ENCODE measurements at places on chromosomes 13 and 19.
A peak's percentile ranks its signal among the peaks of the same experiment; 100 is the strongest.

GRCh38 chr13:39765801-39766463, 110.5 kb downstream of the COG6 start:
- DNase-seq = peak; percentile 61

GRCh38 chr19:15635016-15635805, 5.5 kb upstream of the CYP4F3 start:
- no peak for DNase-seq

DNA sequence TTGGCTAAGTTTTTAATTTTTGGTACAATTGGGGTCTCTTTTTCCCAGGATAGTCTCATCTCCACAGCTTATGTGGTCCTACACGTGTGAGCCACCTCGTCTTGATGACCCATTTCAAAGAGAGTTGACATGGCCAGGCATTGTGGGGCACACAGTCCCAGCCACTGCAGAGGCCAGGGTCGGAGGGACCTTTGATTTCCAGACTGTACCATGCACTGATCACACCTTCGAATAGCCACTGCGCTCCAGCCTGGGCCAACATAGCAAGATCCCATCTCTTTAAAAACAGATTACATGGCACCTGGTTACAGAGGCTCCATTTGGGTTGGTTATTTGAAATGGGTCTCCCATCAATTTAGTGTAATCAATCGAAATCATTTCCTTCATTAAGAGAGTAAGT, 71.6 kb downstream of the DPRX start:
- DNase-seq = no peak

- no peak for DNase-seq
Measured at GRCh38 chr19:27822336-27822735, 1390.6 kb downstream of the UQCRFS1 start.

- no peak for DNase-seq
Measured at GRCh38 chr13:84903391-84903790, 895.8 kb downstream of the SLITRK6 start.

- DNase-seq = no peak
Measured at GRCh38 chr13:81874681-81875661, 1534.0 kb upstream of the SPRY2 start.

DNA sequence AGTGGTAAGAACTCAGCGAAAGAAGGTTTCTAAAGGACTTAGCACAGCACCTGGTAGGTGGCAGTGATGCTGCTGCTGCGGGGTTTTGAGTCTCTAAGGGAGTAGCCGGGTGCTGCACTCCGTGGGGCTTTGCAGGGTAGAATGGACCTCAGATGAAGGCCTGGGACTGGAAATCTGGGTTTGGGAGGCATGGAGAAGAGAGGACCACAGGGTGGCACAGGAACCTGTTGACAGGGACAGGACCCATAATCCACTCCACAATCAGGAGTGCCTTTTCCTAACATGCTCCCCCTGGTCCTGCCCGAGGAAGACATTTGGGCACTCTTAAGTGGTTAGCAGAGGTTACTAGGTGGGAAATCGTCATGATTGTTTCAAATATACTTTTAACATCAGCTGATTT, 29.8 kb downstream of the TDRD12 start:
- no peak for DNase-seq

GRCh38 chr19:6534451-6535093, 3.7 kb downstream of the TNFSF9 start:
- no peak for DNase-seq

- peak; percentile 93 for DNase-seq
Measured at GRCh38 chr13:40440990-40441820, 225.2 kb downstream of the FOXO1 start.

DNA sequence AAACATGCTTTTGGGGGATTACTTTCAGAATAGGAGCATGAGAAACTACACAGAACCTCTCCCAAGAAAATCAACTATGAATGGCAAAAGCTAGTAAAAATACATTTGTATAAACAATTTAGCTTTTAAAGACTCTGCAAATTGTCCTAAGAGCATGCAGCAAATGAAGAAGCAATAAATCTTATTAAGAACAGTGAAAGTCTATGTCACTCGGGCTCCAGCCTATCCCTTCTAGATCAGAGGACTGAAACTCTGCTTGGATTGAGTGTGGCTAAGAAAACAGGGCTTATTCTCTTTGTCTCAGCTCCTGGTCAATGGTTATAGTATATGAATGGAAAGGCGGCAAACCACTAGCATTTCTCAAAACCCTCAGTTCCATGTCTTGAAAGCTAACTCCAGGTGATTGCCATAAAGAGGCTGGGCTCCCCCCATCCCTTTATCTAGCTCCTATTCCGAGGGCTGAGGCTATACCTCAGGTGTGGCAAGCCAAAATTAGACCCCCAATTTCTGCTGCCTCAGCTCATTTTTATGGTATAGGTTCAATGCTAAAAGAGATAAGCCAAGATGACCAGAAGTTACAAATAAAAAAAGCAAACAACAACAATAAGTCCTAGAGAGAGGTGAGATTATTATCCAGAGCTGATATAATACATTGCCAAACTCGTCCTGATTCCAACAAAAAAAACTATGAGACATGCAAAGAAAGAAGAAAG, 953.2 kb downstream of the SLITRK6 start:
- DNase-seq = no peak

Measured in endothelial cell of umbilical vein (primary cell).